Stimulated activated CD8-positive, alpha-beta memory T cell treated with anti-CD3 and anti-CD28 coated beads, Interleukin-7, amount 100 ng/mL, for 1 hour (primary cell): ENCODE measurements at places on chromosomes 12 and 14.
A peak's percentile ranks its signal among the peaks of the same experiment; 100 is the strongest.

- no peak for DNase-seq
Measured at GRCh38 chr14:45359746-45360145, 106.7 kb upstream of the MIS18BP1 start.

DNA sequence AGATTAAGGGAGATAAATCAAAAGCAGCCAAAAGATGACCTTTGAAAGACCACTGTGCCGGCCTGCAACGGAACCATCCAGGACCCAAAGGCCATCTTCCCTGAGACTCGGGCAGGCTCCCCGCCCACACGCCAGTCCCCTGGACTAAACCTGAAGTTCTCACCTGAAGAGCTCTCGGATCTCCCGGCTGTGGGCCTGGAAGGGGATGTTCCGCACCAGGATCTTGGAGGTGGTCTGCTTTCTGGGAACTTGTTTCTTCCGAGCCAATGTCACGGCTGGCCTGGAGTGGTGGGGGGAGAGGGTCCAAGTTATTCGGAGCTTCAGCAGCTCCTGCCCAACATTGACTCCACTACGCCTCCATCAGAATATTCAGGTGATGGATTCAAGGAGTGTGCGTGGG, 51.3 kb downstream of the RBM19 start:
- DNase-seq = no peak

DNA sequence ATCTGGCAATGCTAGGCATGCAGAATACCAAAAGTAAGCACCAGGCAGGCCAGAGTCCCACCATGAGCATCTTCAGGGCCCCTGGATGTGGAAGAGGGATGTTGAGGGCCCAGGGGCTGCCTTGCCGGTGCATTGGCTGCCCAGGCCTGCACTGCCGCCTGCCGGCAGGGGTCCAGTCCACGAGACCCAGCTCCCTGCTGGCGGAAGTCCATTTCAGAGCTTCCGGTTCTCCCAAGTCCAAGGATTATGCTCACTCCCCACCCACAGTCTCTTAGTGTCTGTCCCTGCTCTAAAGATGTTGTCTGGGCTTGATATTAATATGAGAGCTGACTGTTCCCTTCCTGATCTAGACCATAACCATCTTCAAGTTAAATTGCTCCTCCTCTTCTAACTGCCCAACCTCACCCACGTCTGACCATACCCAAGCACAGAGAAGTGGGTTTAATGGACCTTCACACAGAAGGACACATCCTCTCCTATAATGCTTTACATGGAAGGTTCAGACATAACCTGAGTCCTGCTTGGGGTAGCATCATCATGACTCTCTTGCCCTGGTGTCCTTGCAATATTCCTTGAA, 117.4 kb downstream of the DAD1 start:
- DNase-seq = no peak

DNA sequence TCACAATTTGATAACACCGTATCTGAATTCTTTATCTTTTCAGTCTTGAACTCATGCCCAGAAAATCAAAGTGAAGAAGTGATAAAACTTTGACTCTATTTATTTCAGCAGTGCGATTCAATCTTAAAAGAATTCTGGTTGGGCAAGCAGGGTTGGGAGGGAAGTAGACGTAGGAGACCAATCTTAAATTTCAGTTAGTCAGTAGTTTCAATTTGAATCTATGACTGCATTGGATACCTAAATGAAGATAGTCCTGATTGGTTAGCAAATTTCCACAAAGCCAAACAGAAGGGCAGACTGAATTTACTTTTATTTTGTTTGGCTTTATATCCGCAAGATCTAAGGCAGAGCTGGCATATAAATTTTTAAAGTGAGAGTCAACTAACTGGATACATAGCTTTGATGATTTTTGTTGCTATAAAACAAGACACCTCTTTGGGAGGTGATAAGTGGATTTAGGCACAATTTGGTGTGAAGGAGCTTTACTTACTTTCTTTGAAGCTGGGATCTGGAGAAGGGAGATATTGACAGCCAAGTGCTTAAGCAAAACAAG, 2.6 kb downstream of the ACSS3 start:
- DNase-seq = no peak

- DNase-seq = no peak
Measured at GRCh38 chr12:41367726-41368405, 179.7 kb downstream of the PDZRN4 start.

- no peak for DNase-seq
Measured at GRCh38 chr14:100967930-100968329, 64.4 kb upstream of the RTL1 start.

- no peak for DNase-seq
Measured at GRCh38 chr14:64707661-64708060, 3.4 kb downstream of the PLEKHG3 start.

DNA sequence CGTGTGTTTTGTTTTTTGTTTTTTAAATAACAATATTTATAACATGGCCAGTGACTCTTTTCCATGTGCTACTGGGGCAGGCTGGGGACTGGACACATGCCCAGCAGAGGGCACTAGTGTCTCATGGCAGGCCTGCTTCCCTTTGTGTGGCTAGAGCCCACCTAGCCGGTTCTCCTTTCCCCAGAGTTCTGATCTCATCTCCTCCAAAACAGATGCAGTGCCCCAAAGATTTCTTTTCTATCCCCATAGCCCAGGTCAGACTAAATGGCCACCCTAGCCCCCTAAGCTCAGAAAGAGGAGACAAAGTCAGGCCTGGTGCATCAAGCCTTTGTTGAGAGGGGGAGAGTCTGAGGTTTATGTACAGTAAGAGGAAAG, 21.2 kb downstream of the PRPF40B start:
- DNase-seq = peak; percentile 68

DNA sequence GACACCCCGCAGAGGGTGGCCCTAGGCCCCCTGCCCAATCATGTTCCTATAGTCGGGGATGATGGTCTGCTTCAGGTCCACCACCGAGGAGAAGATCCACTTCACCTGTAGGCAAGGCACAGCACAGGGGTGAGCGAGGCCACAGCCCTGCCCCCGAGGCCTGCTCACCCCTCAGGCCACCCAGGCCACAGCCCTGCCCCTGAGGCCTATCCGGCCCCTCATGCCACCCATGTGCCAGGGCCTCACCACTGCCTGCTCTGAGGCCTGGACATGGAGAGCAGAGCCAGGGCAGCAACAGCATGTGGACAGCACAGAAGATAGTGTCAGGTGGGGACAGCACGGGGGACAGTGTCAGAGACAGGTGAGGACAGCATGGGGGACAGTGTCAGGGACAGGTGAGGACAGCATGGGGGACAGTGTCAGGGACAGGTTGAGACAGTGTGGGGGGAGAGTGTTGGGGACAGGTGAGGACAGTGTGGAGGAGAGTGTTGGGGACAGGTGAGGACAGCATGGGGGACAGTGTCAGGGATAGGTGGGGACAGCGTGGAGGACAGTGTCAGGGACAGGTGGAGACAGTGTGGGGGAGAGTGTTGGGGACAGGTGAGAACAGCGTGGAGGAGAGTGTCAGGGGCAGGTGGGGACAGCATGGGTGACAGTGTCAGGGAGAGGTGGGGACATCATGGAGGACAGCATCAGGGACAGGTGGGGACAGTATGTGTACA, 239.7 kb downstream of the TMEM121 start:
- no peak for DNase-seq

GRCh38 chr12:91561301-91561957, 378.8 kb upstream of the DCN start:
- DNase-seq = no peak

GRCh38 chr12:116236148-116236731, 41.3 kb downstream of the MED13L start:
- peak; percentile 21 for DNase-seq

- no peak for DNase-seq
Measured at GRCh38 chr14:70257526-70257925, 68.8 kb upstream of the SLC8A3 start.

- DNase-seq = no peak
Measured at GRCh38 chr12:116698116-116698515, 39.8 kb downstream of the SPRING1 start.

DNA sequence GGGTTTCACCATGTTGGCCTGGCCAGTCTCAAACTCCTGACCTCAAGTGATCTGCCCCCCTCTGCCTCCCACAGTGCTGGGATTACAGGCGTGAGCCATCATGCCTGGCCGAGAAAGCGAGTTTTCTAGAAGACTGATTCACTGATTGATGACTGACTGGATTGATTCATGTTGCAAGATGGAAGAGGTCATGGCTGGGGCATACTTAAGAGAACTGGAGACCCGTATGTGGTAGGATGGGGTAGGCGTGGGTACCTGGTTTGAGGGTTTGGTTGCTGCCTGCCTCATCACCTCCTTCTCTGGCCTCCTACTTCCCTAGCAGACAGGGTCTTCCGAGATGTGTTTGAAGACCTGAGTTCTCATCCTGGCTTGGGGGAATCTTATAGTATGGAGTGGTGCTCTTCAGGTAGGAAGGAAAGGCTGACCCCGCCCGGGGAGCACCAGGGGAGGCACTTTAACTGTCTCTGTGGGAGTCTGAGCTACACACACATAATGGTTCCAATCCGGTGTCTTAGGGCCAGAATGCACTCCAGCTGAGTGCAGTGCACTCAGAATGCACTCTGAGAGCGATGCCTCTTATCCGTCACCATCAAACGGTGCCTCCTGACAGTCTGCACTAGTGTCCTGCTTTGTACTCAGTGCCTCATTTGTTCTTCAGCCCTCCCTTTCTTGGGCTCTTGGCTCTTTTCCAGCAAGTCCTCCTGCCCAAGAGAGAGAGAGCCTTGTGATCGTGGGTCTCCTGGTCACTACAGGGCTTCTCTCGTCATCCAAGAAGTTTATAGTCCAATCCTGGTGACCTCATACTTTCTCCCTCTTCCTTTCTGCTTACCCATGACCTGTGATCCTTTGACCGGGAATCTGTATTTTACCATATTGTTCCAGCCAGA, 19.7 kb downstream of the PLEKHG3 start:
- no peak for DNase-seq

DNA sequence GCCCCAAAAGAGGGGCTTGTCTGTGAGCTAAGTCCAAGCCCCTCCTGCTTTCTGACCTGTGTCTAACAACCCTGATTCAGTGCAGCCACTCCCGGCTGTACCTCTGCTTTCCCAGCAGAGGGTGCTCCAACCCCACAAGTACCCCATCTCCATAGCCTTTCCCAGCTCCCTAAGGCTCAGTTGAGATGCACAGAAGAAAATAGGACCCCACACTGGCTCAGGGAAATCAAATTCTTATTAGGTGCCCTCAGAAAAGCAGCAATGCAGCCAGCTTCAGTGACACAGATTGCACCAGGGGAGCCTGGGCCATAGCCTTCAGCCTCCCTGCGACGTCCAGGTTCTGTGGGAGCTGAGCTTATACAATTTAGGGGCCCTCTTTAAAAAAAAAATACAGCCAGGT, 49.9 kb downstream of the LRRC74A start:
- peak; percentile 25 for DNase-seq

GRCh38 chr12:112677050-112677765, 114.3 kb upstream of the RPH3A start:
- no peak for DNase-seq

- DNase-seq = no peak
Measured at GRCh38 chr14:103121121-103121845, 2.0 kb upstream of the TNFAIP2 start.

DNA sequence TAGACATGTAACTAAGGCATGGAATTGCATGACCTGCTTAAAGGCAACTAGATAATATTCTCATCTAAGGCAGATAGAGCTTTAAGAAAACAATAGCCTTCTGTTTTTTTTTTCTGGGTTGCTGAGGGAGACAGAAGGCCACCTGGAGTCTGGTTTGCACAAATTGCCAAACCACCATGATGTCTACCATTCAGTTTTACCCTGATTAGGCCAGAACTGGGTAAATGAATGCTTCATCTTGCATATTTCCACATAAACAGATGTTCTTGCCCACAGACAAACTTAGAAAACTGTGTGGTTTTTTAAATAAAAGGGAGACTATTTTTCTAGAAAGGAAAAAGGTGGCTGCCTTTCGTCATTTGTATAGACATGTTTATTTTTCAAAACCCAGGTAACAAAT, 278.7 kb upstream of the PRICKLE1 start:
- DNase-seq = no peak

DNA sequence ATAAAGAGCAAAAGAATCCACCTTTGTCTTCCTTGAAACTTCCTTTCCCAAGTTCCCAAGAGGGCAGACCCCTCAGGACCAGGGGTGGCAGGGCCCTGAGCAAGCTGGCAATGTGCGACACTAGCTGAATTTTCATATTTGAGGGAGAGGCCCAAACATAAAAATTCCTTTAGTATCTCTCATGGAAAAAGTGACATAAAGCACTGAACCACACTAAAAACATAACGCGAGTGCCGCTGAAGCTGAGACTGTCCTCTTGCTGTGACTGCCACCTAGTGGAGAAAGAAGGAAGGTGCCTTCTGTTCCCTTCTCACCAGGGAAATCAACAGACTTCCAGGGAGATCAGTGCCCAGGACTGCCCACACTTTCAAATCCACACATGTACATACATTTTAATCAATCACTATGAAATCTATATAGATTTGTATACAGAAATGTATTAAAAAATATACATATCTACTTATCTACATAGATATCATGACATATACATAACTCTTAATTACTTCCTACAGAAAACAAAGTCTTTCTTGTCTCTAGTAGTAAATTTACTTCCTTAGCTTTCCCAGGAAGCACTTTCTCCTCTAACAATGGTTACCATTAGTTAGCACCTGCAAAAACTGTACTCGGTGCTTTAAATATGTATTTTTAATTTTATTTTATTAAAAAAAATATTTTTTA, 53.8 kb downstream of the SSH1 start:
- peak; percentile 38 for DNase-seq

- DNase-seq = no peak
Measured at GRCh38 chr12:131986910-131987309, 37.2 kb downstream of the EP400 start.

DNA sequence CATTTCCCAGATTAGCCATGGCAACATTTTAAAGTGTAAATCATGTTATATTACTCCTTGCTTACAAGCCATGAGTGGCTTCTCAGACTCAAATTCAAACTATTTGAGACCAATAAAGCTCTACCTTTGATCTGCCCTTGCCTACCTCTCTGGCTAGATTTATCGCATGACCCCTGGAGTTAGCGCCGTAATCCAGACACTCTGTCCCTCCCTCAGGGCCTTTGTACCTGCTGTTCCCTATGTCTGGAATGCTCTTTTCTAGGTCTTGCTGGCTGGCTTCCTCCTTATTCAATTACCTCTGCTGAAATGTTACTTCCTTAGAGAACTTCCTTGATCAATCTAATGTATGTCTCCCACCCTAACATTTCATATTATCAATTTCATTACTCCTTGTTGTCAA, 16.3 kb downstream of the SIX4 start:
- DNase-seq = no peak

DNA sequence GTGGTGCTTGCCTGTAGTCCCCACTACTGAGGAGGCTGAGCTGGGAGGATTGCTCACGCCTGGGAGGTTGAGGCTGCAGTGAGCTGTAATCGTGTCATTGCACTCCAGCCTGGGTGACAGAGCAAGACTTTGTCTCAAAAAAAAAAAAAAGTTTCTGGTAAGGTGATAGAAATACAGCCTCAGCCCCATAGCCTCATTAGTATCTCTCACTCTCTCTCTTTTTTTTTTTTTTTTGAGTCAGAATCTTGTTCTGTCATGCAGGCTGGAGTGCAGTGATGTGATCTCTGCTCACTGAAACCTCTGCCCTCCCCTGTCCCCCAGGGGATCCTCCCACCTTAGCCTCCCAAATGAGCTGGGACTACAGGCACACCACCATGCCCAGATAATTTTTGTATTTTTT, 19.2 kb downstream of the MTHFD1 start:
- no peak for DNase-seq
